ENCODE measurements at places on chromosomes 7 and 10.

DNA sequence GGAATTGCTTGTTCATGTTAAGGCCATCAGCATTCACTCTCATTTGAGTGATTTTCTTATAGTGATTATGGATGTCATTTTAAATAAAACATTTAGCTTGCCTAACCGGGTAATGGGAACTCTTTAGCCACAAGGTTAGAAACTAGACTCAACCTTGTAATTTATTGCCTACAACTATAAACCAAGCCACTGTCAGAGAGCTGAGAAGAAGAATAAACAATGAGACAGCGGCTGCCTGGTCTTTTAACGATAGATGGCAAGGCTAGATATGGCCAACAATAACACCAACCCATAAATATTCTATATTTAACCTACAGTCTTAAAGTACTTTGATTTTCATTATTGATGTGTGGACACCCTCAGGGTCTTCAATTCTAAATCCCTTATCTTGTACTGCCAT is 27.8 kb upstream of the INHBA start:
- DNase-seq = no peak

GRCh38 chr10:44552726-44553125 is 167.8 kb upstream of the CXCL12 start:
- DNase-seq = no peak

- DNase-seq = no peak
These were observed 67.4 kb downstream of the LRRC18 start for GRCh38 chr10:48872234-48872633.

GRCh38 chr7:92778972-92779371 is 57.4 kb downstream of the CDK6 start:
- DNase-seq = no peak

GRCh38 chr7:128304212-128304611 is 39.5 kb downstream of the RBM28 start:
- DNase-seq = no peak

- DNase-seq = no peak
These were observed 3.2 kb upstream of the NCOA4 start for GRCh38 chr10:46033602-46034011.

GRCh38 chr7:2838451-2838850 is 5.7 kb downstream of the GNA12 start:
- DNase-seq = no peak

GRCh38 chr7:148884049-148884298 is at the start of gene EZH2:
Gene EZH2 (minus strand): TSS chr7:148884291. CDS start chr7:148847298, 36,993 bp downstream.
- no peak for DNase-seq
